ENCODE measurements at places on chromosomes 5 and 9.

DNA sequence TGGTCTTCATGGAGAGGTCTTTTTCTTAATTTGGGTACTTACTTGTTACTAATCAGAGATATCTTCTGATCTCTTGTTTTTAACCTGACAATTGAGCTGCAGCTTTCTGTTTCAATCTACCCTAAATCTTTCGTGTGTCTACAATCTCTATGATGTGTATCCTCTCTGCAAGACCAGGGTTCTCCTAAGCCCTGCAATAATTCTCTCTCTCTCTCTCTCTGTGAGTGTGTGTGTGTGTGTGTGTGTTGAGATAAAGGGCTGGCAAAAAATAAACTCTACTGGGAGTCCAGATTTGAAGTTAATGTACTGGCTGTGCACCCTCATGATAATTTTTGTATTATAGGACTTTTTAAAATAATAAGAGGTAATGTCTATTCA lies 57.8 kb upstream of the FBXL7 start:
- DNase-seq: no peak

GRCh38 chr5:92409134-92409533 lies 1026.0 kb upstream of the ARRDC3 start:
- DNase-seq: no peak

GRCh38 chr5:160270704-160271103 lies 41.4 kb downstream of the FABP6 start:
- no peak for DNase-seq

DNA sequence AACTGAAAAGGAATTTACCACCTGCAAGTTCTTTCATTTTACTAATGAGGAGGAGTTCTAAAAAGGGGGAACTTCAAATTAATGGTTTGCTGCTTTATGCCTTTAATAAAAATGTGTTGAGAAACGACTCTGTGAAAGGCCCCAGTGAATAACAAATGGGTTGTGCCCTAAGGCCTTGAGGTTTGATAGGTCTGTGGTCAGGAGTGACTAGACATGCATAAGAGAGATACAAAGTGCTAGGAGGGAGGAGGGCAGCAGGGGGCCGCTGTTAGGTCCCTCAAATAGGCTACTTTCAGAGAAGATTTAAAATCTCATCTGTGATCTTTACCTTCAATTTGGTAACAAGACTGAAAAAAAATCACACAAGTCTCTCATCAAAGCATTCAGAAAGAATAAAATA lies 58.3 kb downstream of the FAM81B start:
- DNase-seq: no peak

GRCh38 chr9:124346347-124347163 lies 68.7 kb downstream of the PSMB7 start:
- no peak for DNase-seq

GRCh38 chr9:8221462-8221861 lies 421.9 kb upstream of the DMAC1 start:
- DNase-seq: no peak

- no peak for DNase-seq
Observed at GRCh38 chr9:84846906-84847305, 177.4 kb downstream of the NTRK2 start.
